ENCODE measurements at places on chromosomes 2 and 18. TPM values are rescaled to one million over a fixed set of nuclear protein-coding genes. Genes with fewer than 3 reads are reported as not detected.

ANKRD53 gene
- total RNA-seq, result 0.33 TPM

UGT1A4 gene
- total RNA-seq, result not detected

ABCG5 gene
- total RNA-seq, result not detected

RAB6C gene
- 0.11 TPM for total RNA-seq

TMEM200C gene
- total RNA-seq, result not detected

CCBE1 gene
- total RNA-seq, result not detected

PKDCC gene
- total RNA-seq, result not detected

SMCHD1 gene
- 177 TPM for total RNA-seq

SIX3 gene
- not detected for total RNA-seq

LYPD6 gene
- total RNA-seq, result not detected

NEU4 gene
- 0.20 TPM for total RNA-seq

UGT1A9 gene
- not detected for total RNA-seq

Measured in activated naive CD8-positive, alpha-beta T cell treated with anti-CD3 and anti-CD28 coated beads, Interleukin-2, amount 10 ng/mL, durations not matched to agents 7 days and 5 days (primary cell).